ENCODE measurements at places on chromosomes 5 and 9.

GRCh38 chr5:126234563-126235195, 188.5 kb upstream of the GRAMD2B start:
- peak; percentile 34 for DNase-seq

DNA sequence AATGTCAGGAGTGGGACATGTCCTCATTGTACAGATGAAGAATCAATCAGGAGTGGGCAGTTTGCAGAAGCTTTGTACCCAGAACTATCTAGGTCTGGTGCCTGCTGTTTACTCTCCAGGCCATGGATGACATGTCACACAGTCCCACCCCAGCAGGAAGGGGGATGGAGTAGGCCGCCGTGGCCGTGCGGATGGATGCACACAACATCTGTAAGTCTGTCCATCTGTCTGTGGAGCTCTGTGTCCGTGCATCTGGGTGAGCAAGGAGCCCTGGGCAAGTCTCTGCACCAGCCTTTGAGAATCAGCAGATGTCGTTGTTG, 311.5 kb upstream of the IRX4 start:
- no peak for DNase-seq

GRCh38 chr9:18493451-18493993, 19.6 kb downstream of the ADAMTSL1 start:
- no peak for DNase-seq

- DNase-seq = no peak
Observed at GRCh38 chr5:151758141-151758429, 346 bp downstream of the ATOX1 start.

- peak; percentile 47 for DNase-seq
Observed at GRCh38 chr5:120538644-120539043, 74.5 kb downstream of the PRR16 start.

- DNase-seq = no peak
Observed at GRCh38 chr5:60797482-60798153, 46.5 kb downstream of the ELOVL7 start.

GRCh38 chr5:120012431-120012830, 383.1 kb downstream of the FAM170A start:
- DNase-seq = no peak

DNA sequence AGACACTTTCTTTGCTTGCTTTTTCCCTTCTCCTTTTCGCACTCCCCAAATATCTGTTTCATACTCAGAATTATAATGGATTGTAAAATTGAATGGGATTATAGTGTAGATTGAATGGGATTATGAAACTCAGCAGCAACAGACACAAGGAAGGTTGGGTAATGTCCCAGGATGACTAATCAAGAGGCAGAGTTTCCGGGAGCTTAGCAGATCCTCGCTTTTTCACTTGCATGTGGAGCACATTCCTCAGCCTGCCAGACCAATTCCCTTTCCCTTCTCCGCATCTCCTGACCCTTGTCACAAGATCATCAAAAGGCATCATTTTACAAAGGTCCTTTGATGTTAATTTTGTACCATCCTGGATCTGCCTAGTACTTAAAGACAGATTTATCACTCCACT, 55.1 kb upstream of the SLC1A1 start:
- peak; percentile 87 for DNase-seq

GRCh38 chr5:134209477-134210245, 16.2 kb downstream of the PPP2CA start:
- DNase-seq = no peak

- DNase-seq = no peak
Observed at GRCh38 chr5:148311484-148311883, 739 bp upstream of the SPINK7 start.

- DNase-seq = no peak
Observed at GRCh38 chr5:89662499-89662898, 747.1 kb downstream of the CETN3 start.

GRCh38 chr9:110058304-110058953, 149.5 kb downstream of the C9orf152 start:
- DNase-seq = peak; percentile 64

GRCh38 chr5:111158105-111158744, 66.0 kb upstream of the CAMK4 start:
- peak; percentile 68 for DNase-seq

DNA sequence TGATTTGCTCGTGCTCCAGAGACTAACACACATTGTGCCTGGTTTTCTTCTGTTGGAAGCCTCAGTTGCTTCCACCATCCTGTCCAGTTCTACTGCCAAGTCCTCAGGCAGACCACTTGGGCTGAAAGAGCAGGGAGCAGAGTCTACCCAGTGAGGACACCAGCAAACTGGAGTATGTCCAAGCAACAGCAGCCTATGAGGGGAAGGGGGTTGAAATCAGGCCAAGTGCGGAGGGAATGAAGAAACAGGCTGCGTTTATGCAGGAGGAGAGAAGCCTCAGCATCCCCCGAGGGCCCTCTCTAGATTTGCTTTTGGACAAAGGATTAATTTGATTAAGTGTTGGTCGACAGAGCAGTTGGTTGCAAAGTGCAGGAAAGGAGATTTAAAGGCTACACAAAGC, 14.5 kb downstream of the DOCK2 start:
- no peak for DNase-seq

DNA sequence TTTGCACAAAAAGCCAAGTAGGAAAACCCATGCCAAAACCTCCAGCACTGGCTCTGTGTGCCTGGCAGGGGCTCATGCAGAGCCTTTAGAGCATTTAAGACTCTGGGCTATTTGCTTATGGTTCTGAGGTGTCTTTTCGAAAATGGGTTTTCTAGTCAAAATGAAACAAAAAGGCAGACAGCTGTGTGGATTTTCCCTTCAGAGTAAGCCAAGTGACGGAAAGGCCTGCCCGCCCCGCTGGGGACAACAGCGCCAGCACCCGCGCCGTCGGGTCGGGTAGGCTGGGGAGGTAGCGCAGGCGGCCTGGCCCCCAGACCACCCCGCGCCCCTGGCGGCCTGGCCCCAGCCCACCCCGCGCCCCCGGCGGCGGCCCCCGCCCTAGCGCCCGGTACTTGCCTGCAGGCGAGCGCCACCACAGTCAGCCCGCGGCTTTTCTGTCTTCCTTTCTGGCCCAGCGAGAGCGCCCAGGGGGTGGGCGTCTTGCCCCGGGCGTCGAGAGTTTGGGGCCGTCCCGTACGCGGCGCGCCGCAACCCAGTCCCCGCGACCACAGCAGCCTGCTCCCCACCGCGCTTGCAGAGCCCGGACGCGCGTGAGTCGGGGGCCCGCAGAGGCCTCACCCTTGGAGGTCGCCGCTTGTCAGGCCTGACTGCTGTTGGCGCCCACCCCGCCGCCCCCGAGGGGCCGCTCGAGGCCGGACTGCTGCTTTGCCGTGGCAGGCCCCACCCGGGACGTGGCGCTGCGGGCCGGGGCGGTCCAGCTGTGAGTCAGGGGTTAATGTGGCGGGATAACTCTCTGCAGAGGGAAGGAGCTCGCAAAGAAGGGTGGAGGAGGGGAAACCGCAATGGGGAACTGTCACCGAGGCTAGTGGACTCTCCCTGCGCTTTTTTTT, at the start of gene TICAM2:
TSS of gene TICAM2 (minus strand) at position 779 of the 890 bp plus-strand sequence. CDS start 21,223 bp downstream, outside the sequence.
- peak; percentile 60 for DNase-seq

- peak; percentile 89 for DNase-seq
Observed at GRCh38 chr9:120443489-120443888, 136.5 kb downstream of the CDK5RAP2 start.

GRCh38 chr9:88537761-88538091, 2.7 kb downstream of the NXNL2 start:
- DNase-seq = peak; percentile 82

DNA sequence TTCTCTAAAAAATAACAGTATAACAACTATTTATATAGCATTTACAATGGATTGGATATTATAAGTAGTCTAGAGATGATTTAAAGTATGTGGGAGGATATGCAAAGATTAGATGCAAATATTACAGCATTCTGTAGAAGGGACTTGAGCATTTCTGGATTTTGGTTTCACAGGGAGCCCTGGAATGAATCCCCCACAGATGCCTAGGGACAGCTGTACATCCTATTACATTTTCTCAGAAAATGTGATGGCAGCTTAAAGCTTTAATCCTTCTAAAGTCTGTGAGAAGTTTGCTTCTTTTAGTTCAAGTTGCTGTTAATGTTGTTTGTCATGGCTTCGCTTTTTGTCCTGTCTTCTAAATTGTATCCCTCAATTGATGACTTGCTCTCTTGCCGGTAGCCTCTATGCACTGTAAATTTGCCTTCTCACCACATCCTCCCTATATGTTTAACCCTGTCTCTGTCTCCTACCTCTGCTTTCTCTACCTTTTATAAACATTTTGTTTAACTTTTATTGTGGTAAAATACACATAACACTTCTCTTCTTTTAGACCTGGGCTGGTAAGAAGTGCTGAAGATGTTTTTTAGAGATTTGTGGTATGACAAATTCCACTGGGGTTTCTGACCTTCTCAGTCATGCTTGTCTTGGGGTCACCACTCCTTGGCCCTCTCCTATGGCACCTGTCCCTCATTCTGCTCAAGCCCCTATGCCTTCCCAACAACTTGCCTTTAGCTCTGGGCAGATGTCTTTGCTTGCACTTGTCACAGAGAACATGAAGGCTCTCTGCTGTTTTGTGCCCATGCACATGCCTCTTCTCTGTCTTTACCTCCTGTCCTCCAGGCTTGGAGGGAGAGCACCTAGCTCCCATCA, 37.9 kb downstream of the LNPEP start:
- no peak for DNase-seq

- peak; percentile 82 for DNase-seq
Observed at GRCh38 chr5:17203329-17204132, 13.9 kb upstream of the BASP1 start.

DNA sequence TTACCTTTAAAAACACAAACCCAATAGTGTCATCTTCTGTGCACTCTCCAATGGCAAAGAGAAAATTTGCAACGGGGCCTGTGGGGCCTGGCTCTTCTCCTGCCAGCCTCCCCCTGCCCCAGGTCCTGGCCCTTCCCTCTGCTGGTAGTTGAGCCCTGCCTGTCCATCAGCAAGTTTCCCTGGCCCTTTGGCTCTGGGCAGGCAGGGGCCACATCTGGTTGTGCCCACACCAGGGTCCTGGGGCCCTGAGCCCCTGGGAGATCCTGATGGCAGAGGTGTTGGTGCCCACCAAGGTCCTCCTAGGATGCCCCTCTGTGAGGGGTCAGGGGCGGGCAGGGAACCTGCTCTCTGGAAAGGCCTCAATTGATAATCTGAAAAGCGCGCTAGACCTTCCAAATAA, 157.3 kb downstream of the DAB2IP start:
- DNase-seq = no peak

- DNase-seq = no peak
Observed at GRCh38 chr9:4970970-4971641, 14.0 kb upstream of the JAK2 start.

DNA sequence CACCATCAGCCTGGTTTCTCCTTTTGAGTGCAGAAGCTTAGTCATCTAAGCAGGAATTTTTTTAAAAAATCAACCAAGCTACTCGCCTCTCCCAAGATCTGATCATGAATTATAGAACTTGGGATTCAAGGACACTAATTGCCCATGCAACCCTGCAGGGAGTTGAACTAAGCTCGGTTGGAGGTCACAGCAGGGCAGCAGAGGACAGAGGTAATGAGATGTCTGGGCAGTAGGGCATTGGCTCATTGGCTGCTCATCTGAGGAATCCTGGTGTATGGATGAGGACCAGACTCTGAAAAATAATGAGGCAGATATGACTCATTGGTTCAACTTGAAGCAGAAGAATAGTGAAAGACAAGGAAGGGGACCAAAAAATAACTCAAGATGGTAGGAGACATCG, 111.8 kb upstream of the TLE1 start:
- DNase-seq = peak; percentile 25

DNA sequence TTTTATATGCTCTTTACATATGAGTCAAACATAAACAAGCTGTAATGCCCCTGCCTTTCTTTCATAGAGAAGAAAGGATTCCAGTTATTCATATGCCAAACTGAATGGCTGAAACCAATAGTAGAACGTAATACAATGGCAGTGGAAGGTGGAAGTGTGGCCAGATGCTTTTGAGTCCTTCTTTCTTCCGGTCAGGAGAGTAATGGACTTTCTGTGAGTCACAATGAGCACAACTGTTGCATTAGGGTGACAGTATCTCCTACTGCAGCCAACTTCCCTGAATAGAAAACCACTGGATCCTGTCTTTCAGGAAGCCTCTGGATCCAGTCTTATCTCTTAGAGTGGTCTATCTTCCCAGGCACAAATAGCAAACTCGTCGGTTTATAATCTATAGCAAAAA, 855.2 kb downstream of the MAT2B start:
- no peak for DNase-seq

GRCh38 chr9:23321049-23321448, 505.0 kb downstream of the ELAVL2 start:
- DNase-seq = no peak

DNA sequence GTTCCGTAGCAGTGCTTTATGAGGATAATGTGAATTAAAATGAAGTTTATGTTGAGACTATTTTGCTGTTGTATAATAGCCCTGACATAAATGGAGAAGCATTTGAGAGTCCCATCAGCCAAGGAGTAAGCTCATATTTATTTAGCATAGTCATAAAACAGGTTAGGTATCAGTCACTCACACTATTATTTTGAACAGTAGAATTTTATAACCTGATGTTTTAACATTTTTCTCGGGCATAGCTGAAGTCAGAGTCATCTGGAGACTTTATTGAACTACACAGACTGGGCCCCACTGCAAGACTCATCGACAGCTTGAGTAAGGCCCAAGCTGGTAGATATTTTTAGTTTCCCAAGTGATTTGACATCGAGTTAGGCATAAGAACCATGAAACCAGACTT, 620.3 kb upstream of the WWC1 start:
- no peak for DNase-seq

DNA sequence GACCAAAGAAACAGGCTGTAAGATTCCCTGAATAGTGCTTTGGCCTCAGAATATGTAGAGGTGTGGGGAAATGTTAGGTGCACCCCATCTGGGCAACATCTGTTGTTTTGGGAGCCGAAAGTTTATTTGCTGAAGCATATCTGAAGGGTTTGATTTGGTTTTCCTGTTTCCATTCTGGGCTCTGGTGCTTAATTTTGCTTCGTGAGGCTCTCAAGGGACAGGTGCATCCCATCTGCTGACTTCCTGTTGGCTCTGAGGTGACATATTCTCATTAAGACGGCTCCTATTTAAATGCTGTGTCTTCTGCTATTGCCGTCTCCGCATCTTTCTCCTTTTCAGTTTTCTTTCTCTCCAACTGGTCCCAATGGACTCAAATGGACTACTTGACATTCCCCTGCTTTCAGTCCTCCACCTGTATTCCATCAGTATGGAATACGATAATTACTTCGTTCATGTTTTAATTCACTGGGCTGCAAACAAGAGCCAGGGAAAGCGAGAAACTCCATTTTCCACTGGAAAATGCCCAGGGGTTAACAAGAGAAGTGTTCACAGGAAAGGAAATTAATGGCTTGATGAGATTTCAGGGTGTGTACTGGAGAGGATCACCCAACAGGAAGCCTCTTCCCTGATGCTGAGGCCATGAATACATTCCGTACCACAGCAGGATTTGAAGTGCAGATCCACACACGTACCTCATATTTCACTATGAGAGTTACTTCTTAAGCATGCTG, 104.0 kb downstream of the MTX3 start:
- DNase-seq = no peak

GRCh38 chr9:29322240-29322639, 1749.0 kb upstream of the C9orf72 start:
- DNase-seq = peak; percentile 15

- peak; percentile 51 for DNase-seq
Observed at GRCh38 chr5:116273448-116274242, 188.8 kb downstream of the COMMD10 start.
